Upper lobe of right lung (tissue), 1 donor: ENCODE measurements at places on chromosomes 7 and 10. TPM values are rescaled to one million over a fixed set of nuclear protein-coding genes. Genes with fewer than 3 reads are reported as not detected.

GRCh38 chr7:139821349-139822105 lies 7.5 kb upstream of the TBXAS1 start:
- no peak for DNase-seq

- peak; percentile 51 for DNase-seq
Measured at GRCh38 chr10:129760003-129760315, 204.1 kb downstream of the EBF3 start.

DNA sequence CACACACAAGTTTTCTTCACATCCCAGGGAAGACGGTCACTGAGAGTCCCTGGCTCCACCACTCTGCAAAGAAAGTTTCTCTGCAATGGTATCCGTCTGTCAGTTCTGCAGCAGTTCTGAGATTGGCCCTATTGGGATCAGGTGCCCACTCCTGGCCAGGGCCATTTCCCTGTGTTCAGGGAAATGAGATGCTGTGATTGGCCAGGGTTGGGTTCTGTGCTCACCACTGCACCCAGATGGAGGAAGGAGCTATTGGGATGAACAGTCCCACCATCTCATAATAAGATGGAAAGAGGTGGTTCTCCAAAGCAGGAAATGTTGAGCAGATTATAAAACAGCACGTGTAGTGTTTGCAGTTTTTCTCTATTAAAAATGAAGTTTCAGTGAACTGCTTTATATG lies 13.3 kb upstream of the PIP4K2A start:
- no peak for DNase-seq

DNA sequence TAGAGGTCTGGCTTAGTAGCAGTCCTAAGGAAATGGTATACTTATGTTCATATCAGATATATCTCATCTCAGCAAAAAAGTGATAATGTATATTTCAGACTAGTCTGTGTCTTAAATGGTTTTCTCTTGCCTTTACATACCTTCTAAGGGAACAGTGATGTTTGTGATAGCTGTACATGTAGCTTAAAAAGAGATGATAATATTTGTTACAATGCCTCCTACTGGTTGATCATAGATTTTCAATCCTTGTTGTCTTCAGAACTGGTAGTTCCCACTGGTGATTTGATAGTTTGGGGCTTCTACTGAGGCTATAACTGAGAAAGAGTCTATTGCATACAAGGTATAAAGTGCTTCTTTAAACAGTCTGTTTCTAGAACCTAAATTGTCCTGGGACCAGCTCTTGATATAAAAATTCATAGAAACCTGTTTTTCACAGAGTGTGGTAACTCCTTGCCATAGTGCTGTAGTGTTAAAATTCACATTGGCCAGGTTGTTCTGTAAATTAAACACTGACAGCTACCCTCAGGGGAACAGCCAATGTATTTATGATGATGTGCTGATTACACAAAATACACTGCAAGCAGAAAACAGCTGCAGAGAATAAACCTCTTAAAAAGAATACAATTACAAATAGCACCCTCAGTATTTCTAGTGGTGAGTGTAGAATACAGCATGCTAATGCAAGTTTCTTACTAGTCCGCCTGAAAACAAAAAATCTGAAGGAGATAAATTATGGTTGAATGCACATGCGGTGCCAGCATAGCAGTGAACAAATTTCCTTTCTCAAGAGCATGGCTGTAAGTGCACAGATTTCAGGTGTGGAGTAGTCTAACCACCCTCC lies 90.3 kb downstream of the BTRC start:
- no peak for DNase-seq

HK1 gene
- 84.0 TPM for total RNA-seq

TBX20 gene
- total RNA-seq: not detected

VIPR2 gene
- total RNA-seq: 4.5 TPM

DNA sequence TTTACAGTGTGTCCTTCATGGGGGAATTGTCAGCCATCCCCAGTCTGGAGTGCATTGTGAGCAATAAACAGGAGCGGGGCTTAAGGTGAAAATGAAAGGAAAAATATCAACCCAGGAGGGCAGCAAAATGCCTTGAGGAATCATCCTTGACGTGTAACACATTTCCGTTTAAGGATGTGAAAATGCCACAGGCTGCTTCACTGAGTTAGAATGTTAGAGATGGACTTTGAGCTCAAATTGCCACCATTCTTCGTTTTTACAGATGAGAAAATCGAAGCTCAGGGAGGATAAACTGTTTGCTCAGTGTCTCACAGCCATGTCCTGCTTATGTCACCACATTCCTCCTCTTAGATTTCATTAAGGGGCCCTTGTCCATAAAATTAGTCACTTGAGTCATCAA lies 23.1 kb downstream of the SORCS3 start:
- DNase-seq: no peak

GRCh38 chr10:14742815-14743214 lies 31.9 kb downstream of the FAM107B start:
- DNase-seq: no peak

AOAH gene
- 20.8 TPM for total RNA-seq

- peak; percentile 34 for DNase-seq
Measured at GRCh38 chr7:50504646-50505546, 54.7 kb upstream of the FIGNL1 start.

BAZ1B gene
- 55.7 TPM for total RNA-seq

- DNase-seq: no peak
Measured at GRCh38 chr7:134415700-134416099, 43.2 kb downstream of the AKR1B1 start.

DNA sequence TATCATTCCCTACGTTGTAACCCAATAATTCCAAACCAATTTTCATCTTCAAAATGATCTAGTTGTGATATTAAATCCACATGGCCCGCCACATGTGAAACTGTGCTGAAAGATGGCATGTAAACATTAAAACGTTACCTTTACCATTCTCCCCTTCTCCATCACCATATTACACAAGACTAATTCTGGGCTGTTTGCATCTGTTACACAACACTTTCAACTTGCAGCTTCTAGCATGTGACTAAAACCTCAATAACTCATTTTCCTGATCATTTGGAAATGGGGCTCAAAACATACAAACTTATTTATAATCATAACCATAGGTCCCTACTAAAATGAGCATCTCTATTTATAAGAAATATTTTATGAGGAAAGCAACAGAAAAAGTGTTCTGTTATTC lies 4.7 kb downstream of the MTERF1 start:
- no peak for DNase-seq
